Endothelial cell (in vitro differentiated cells): ENCODE measurements at places on chromosomes 11 and 22.

DNA sequence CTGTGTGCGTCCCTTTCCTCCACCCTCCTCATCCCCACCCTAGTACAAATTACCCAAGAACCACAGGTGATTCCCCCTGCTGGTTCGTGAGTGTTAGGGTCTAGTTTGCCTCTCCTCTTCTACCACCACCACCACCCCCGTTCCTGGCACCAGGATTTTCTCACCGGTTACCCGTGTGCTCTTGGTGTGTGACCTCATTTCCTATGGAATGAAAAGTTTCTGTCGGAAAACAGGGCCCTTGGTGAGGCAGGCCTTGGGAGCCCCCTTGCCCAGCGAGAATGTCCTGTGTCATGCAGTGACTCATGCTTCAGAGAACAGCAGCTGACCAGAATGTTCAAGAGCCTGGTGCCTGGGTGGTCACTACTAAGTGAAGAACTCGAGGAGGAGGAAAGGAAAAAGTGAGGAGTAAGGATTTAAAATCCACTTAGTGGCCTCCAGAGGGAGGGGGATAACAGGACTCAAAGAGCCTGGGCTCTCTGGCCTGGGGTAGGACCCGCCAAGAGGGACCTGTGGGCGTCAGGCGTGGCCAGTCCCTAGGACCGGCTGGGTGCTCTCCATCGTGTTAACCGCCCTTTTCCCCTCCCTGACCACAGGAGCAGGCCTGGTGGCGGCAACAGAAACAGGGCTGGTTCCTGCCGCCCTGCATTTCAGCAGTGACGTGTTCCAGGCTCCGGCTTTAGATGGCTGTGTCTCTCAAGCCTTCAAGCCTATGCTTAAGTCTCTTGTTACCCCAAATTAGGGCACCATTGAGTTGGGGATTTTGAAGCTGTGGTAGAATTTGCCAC is 30.2 kb downstream of the C22orf31 start:
- peak; percentile 41 for DNase-seq

GRCh38 chr22:42324990-42325710 is 54.7 kb upstream of the TCF20 start:
- no peak for DNase-seq

- DNase-seq: no peak
Measured at GRCh38 chr11:126567419-126567818, 211.9 kb downstream of the ST3GAL4 start.

DNA sequence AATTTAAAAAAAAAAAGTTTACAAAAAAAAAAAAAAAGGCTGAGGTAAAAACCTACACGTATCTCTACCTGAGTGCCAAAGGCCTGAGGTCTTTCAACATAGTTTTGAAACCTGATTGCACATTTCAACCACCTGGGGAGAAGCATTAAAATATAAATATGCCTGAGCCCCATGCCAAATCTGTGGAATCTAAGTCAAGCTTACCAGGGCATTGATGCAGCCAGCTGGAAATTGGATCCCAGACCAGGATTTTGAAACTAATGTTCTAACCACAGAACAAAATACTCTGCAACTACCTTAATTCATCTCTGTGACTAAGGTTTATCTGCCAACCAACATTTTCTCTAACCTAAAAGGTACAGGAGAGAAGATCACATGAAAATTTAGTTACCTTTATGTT is 38.8 kb upstream of the CHRNA10 start:
- DNase-seq: no peak

DNA sequence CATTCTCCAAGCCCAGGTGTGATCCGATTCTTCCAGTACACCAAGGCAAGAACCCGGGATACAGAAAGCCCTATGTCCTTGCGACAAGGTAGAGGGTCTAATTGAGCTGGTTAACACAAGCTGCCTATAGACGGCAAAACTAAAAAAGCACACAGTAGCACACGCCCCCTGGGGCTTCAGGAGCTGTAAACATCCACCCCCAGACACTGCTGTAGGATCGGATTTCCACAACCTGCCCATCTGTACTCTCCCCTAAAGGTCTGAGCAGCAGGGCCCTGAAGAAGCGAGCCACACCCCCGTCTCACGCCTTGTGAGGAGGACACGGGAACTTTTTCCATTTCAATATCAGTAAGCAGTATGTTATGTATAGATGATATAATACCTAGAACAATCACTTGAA is 624.7 kb downstream of the BUD13 start:
- no peak for DNase-seq

DNA sequence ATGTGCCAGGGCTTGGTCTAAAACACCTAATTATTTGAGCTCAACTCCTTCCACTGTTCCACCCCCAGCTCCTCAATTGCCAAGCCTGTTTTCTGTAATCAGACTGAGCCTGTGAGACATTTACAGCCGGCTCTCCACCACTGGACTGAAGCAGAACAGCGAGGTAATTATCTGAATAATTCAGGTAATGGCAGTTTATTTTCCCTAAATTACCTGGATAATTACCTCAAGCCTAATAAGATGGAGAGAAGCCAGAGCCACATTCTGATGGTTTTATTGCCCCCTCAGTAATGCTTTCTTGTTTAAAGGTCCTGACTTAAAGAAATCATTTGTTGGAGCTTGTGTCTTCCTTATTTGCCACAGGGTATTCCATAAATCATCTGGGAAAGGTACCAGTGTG is 64.2 kb downstream of the FZD4 start:
- no peak for DNase-seq

DNA sequence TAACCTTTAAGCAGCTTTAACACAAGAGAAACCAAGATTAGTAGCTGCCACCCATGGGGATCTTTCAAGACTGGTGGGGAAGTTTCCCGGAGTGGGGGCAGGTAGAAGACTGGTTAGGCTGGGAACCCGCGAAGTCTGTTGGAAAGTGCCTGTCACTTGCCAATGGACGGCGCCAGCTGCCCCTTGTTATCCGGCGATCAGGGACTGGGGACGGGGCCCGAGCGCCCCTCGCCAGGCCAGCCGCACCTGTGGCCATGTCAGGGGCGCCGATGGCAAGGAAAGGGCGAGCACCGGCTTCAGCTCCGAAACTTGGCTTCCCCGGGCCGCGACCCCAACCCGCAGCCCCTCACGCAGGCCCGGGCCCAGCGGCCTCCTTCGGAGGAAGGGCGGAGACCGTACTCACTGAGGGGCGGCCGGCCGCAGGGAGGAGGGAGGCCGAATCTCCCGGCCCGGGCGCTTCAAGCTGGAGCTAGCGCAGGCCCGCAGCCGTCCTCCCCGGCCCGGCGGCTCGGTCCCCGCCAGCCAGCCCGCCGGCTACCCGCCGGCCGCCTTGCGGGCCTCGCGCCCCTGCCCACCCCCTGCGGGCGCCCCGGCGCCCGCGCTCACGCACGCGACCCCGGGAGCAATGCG is 539 bp downstream of the EIF4ENIF1 start:
- peak; percentile 65 for DNase-seq

- DNase-seq: no peak
Measured at GRCh38 chr11:12240677-12241076, 130.3 kb downstream of the MICAL2 start.

GRCh38 chr11:111923351-111923788 is 4.7 kb downstream of the C11orf52 start:
- no peak for DNase-seq

GRCh38 chr11:35257281-35257680 is 118.3 kb downstream of the CD44 start:
- DNase-seq: no peak

GRCh38 chr22:39365492-39365780 is 15.6 kb downstream of the SYNGR1 start:
- no peak for DNase-seq

GRCh38 chr22:50309601-50309991 is 2.1 kb upstream of the PLXNB2 start:
- no peak for DNase-seq

DNA sequence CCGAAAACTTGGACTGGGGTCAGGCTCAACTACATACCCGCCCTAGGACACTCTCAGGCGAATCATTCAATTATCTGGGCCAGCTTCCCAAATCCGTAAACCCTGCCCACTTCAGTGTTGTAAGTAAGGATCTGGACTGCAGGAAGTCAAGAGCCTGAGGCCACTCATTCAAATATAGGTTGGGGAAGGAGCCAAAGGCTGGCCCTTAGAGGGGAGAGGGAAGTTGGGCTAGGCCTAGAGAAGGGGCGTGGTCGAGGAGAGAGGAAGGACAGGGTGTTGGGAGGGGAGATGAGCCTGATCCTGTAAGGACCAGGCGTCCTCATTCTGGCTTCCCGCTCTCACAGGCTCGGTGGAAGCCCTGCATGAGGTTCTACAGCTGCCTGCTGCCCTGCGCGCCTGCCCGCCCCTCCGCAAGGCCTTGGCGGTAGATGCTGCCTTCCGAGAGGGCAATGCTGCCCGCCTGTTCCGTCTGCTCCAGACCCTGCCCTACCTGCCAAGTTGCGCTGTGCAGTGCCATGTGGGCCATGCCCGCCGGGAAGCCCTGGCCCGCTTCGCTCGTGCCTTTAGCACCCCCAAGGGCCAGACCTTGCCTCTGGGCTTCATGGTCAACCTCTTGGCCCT is 3.0 kb downstream of the SAC3D1 start:
- no peak for DNase-seq

DNA sequence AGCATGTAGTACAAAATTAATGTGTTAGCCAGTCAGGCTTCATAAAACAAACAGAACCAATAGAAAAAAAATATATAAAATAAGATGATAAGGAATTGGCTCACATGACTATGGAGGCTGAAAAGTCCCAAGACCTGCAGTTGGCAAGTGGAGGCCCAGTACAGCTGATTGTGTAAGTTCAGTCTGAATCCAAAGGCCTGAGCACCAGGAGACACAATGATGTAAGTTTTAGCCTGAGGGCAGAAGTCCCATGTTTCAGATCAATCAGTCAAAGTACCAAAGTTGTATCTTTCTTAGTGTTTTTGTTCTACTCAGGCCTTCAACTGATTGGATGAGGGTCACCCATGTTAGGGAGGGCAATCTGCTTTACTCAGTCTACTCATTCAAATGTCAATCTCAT is 14.3 kb upstream of the OR10D3 start:
- no peak for DNase-seq

- no peak for DNase-seq
Measured at GRCh38 chr11:106061249-106061784, 15.8 kb downstream of the KBTBD3 start.

DNA sequence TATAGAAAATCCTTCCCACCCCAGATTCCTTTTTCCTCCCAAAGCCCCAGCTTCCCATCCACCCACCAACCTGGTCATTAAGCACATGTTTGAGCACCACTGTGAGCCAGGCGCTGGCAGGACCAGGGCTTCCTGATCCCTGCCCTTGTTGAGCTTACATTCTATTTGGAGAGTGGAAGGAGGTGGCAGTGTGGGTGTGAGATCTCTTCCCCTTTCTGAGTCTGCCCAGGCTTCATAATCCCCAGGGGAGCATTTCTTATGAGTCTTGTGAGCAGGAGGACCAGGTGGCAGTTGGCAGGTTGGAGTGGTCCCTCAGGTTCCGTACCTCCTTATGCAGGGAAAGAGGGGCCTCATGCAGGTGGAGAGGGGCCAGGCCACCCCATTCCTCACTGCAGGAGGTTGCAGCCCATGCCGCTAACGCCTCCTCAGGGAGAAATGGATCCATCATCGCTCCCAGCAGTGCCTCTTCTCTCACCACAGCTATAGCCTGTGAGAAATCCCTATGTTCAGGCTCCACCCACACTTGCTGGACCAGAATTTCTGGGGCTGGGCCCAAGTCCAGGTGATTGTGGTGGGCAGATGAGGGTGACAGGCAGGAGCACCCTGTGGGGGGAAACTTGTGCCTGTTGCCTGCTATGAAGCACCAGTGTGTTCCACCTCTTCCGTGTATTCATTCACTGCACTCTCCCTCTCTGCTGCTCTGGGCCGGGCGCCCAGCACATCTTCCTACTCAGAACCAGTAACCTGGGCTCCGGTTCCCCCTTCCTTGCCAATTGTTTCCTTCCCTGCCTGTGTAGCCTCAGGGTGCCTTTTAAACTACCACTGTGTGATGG is 23.5 kb downstream of the UBE2L3 start:
- DNase-seq: no peak

DNA sequence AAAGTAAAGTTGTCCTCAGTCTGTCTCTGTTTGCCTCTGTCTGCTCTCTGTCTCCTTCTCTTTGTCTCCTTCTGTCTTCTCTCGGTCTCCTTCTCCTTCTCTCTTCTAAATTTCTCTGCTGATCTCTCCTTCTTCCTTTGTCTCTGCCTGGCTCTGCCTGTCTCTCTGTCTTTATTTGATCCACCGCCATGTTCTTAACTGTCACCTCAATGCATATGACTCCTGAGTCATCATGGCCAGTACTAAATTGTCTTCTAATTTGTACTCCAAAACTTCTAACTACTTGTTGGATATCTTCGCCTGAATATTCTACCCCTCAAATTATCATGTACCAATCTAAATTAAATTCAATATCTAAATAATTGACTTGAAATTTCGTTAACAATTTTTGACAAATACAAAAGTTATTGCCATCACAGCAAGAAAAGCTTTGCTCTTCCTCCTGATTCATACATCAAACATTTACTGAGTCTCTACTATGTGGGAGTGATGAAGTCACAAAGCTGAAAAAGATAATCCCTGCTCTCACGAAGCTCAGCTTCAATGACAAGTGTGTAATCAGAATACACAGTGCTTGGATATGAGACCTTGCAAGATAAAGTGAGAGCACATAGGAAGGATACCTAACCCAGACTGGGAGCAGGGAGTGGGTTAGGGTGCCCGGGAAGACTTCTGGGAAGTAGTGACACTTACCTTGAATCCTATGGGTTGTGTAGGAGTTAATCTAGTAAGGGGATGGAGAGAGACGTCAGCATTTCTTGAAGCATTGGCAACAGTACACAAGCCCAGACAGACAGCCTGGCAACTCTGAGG is 193.0 kb downstream of the MAML2 start:
- DNase-seq: no peak

DNA sequence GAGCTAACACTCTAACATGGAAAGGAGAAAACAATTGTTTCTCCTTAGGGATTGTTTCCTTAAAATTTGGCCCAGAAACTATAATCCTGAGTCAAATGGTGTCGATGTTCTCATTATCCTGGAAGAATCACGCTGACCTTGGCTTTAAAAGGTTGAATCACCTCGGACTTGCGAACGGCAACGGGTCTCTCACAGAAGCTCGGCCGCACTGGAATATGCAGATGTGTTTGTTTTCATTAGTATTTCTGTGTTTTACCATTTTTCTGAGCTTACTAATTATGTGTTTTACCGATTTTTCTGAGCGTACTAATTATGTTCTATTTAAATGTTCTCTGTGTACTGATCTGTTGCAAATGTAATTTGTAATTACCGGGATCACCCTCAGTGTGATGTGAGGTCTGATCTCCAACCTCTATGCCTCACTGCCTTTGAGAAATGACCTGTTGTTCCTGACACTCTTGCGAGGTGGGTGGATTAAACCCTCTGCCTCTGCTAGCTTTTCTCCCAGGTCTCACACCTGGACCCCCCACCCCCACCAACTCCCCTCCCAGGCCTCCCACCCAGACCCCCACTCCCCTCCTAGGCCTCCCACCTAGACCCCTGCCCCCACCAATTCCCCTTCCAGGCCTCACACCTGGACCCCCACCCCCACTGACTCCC is 38.3 kb upstream of the BRSK2 start:
- DNase-seq: no peak

DNA sequence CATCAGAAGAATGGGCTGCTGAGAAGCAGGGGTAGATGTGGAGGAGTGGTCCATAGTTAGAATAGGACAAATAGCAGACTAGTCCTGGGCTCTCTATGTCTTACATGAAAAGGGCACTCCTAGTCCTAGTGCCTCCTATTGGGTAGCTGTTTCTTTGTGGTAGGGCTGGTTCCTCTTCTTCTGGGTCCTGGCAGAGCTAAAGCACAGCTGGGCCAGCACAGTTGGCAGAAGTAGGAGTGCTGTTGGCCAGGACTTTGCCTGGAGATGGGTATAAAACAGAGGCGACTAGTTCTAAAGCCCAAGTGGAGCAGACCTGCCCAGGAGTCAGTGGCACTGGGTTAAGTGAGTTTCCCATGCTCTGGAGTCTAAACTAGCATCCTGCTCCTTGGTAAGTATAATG is 55.2 kb downstream of the PPFIBP2 start:
- no peak for DNase-seq

- DNase-seq: no peak
Measured at GRCh38 chr11:120863359-120863758, 160.5 kb upstream of the TBCEL start.
